ENCODE measurements at places on chromosomes 12 and 14.

DNA sequence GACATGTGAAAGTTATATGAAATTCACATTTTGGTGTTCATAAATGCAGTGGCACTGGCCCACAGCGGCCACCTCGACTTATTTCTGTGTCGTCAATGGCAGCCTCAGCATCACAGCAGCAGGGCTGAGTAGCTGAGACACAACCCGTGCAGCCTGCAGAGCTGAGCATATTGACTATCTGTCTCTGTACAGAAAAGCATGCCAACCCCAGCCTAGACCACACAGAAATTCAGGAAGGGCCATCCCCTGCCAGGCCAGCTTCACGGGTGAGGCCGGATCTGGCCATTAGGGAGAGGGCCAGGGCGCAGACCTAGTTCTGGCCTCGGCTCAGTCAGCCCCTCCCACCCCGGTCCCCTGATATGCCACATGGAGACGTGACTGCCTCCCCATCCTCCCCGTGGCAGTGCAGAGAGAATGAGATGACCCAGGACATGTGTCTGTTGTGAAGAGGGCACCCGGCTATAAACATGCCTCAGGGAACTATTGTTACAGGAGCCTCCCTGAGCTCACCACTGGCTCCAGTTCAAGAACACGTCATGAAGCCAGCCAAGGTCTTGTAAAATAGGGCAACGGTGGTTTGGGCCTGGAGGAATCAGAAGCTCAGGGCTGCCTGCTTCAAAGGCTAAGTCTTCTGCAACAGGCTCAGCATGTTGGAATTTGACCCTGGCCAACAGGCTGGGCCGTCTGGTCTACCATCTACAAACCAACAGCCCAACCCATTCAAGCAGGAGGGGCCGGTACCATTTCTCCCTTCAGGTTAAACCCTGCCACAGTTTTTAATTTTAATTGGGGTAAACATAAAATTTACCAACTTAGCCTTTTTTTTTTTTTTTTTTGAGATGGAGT, 25.5 kb downstream of the SCARB1 start:
- DNase-seq = no peak

GRCh38 chr12:66584673-66585072, 94.2 kb downstream of the GRIP1 start:
- DNase-seq = no peak

- DNase-seq = no peak
Observed at GRCh38 chr12:84955298-84955697, 42.7 kb upstream of the SLC6A15 start.

DNA sequence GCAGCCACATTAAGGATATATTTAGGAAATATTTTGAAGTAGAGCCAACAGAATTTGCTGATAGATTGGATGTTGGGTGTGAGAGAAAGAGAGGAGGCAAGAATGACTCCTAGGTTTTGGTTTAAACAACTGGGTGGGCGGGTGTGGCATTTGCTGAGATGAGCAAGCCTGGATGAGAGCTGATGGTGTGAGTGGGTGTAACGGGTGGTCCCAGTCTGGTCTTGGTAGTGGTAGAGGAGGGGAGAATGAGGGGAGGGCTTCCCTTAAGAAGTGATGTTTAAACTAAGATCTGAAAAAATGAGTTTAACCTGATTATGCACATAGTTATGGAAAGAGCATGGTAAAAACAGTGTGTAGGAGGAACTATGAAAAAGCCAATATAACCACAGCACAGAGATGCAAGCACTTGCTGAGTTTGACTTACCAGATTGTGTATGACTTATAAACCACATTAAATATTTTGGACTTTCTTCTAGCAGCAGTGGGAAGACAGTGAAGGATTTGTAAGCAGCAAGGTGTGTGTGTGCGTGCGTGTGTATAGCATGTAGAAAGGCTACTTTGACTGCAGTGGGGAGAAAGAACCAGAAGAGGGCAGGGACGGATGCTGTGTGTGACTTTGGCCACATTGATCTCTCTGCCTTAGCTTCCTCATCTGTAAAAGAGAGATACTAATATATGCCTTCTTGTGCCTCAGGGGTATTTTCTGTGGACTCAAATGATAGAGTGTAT, 139.7 kb downstream of the PRIMA1 start:
- no peak for DNase-seq

- no peak for DNase-seq
Observed at GRCh38 chr12:89345830-89346740, 6.2 kb downstream of the DUSP6 start.

DNA sequence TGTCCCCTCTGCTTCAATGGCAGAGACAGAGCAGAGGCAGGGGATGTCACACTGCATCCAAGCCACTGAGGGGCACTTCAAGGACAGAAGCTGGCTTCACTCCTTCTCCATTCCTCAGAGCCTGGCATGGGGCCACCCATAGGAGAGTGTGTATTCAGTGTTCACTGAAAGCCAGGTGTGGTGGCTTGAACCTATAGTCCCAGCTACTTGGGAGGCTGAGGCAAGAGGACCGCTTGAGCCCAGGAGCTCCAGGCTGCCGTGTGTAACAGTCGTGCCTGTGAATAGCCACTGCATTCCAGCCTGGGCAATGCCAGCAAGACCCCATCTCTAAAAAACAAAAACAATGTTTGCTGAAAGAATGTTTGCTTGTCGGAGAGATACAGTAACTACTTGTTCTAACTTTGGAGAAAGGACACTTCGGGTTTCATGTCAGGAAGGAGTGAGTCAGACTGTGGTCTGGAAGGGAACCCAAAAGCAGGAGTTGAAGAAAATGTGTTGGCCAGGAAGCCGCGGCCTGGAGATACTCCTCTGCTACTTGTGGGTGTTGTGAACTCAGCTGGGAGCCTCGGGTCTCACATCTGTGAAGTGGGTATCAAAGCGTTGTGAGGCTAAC, 43.4 kb downstream of the ELK3 start:
- DNase-seq = no peak

GRCh38 chr12:5220099-5220498, 176.4 kb downstream of the KCNA5 start:
- no peak for DNase-seq

GRCh38 chr12:69131077-69131476, 108.3 kb upstream of the CPSF6 start:
- no peak for DNase-seq

DNA sequence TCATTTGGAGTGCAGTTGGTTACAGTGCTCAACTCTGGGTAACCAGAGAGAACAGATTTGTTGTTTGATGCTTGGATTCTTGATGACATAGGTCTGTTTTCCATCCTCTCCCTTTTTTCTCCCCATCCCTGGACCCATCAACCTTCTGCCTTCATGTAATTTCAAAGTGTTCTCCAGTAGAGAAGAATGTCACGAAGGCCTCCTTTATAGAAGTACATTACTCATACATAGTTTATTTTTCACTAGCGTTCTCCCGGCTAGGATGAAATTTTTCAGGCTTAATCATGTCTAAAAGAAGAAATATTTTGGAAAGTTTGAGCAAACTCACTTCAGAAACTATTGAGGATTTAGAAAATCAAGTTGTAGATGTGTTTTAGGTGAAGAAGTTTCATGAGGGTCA, 20.9 kb upstream of the APPL2 start:
- DNase-seq = no peak

- no peak for DNase-seq
Observed at GRCh38 chr14:91144425-91145145, 30.7 kb downstream of the DGLUCY start.
